HEK293T (cell line): ENCODE measurements at places on chromosomes 5 and 9.

DNA sequence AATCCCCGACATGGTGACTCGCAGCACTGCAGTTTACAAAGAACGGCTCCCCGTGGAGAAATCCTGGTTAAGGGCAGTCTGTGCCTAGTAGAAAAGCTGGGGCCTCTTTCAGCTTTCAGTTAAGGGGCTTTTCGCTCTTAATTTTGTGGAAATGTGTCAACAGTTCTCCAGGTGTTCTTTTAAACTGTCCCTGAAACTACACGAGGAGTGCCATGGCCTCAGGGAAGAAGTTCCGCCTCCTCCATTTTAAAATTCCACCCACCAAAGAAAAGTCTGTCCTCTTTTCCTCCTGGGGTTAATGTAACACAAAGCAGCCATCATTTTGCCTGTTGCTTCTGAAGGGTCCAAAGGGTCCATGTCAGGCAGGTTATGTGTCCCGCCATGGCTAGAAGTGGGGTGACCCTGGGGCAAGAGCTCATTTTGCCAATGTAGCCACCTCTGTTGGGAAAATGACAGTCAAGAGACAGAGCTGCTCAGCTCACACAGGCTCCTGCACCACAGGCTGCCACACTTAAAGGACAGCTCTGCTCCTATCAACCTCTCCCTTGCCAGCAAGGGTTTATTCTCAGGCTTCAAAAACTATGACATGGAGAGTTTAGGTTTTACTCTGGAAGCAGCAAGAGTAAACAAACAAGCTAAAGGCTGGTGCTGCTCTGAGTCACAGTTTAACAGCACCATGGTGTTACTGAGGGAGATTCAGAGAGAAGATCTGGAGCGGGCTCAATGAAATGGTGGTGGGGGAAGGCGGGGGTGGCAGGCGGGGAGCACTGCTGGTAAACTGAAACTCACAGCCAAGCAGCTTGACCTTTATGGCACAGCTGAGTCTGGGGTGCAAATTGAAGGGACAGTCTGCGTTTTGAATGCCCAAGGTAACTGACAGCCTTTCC, 3.2 kb downstream of the WHRN start:
- DNase-seq = peak; percentile 37

DNA sequence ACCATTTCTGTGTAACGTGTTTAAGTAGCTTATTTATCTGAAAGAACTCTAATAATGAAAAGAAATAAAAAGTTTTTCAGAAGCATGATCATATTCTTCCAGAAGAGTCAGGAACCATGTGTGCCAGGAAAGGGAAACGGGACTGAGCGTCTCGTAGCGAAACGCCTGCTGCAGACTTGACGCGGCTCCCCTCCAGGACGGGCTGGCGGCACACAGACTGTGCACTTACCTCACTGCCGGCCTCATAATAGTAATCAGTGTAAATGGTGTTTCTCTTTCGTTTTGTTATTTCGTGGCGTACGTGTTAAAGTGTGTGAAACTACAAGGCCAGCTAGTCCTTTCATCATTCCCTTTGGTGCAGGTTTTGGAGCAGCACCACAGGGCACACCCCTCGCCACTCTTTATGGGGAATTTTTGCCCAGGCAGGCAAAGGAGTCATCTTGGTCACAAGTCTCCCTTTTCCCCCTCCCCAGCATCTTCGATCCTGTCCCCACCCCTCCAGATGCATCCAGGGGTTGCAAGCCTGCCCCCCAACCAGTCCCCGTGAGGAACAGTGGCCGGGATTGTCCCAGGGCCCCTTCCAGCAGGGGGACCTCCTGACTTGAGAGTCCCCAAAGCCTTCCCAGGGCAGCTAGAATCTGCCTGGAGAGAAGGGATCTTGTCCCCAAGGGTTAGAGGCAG, 233.1 kb downstream of the FANCC start:
- DNase-seq = no peak

DNA sequence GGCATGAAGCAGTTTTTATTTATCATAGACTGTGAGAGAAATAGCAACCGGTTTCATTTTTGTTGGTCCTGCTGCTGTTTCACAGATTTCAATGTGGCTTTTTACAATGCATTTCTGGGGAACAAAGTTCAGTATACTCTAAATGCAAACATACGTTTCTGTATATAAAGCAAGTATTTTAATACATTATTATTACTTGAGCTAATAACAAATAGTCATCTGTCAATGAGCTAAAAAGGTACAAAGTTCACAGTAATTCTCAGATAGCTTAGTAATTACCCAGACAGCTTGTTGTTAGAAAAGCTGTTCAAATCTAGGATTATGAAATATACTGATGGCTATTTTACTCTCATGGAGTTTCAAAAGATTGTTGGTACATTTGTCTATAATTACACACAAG, 50.8 kb downstream of the PBX3 start:
- DNase-seq = no peak

- no peak for DNase-seq
Observed at GRCh38 chr9:80062567-80062966, 490.8 kb downstream of the TLE4 start.

DNA sequence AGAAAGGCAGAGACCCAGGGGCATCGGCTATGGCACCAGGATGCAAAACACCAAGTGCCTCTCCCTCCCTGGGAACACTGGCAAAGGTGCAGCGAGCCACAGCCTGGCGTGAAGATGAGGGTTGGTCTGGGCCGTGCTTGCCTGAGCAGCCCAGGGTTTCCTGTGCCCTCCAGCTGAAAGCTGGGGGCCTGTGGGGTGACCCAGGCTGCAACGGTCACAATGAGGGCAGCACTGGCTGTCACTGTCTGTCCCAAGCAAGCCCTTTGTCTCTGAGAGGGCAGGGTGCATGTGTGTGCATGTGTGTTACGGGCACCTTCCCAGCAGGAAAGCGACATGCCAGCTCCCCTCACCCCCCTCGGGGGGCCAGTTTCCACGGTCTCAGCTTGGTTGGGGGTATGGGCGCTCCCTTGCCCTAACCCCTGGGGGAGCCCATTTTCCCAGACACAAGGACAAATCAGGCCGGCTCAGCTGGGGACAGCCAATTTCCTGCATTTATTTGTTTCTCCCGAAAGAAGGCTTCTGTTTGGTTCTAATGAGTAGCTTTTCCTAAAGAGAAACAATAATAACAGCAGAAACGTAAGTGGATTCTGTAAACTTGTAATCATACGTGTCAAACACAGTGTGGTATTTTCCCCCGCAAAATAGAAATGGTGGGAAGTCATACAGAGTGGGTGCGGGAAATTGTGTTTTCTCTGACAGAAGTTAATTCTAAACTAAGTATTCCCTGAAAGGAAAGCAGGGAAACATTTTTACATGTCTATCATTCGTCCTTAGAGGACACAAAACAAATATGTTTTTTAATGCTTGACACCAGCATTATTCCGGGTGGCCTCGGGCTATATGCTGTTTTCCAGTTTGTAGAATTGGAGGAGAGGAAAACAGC, 21.3 kb downstream of the MRPL36 start:
- DNase-seq = no peak

DNA sequence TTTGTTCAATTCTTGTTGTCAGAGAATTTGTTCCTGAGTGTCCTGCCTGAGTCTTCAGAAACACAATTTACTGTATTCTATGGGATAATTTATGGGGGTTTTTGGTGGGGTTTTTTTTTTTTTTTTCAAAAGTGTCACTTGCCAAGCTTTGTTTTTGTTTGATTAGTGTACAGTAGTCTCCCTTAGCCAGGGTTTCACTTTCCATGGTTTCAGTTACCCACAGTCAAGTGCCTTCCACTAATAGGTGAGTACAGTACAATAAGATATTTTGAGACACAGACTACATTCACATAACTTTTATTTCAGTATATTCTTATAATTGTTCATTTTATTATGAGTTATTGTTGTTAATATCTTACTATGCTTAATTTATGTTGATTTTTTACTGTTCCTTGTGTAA, 25.0 kb upstream of the AUH start:
- DNase-seq = no peak

DNA sequence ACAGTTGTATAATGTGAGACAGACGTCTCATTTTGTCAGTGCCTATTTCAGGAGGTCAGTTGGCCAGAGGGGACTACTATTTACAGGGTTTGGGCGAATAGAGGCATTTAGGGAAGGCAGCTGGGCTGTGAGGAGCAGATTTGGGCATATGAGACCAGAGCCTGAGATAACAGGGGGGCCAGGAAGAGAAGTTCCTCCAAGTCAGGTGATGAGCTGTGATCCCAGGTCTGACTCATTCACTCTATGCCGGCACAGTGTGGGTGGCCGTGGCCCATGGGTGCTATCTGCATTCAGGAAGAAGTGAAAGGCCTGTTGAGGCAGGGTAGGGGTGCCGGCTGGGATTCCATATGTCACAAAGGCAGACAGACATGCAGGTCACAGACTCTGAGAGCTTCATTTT, 142.8 kb downstream of the PDZD2 start:
- no peak for DNase-seq

DNA sequence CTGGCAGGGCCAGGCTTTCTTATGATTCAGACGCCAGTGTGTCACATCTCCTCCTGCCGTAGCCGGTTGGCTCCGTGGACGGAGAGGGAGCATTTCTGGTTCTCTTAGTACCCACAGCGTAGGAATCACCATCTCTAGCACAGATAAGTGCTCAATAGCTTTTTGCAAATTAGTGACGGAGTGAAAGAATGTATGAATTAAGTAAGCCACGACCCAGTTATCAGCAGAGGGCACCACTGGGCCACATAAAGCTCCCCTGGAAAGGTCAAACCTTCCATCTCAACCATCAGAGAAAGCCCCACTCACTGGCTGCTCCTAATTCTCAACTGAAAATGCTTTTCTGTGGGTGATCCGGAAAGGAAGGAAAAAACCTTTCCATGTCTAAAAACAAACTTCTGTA, 317.0 kb upstream of the ADCY2 start:
- DNase-seq = no peak

- no peak for DNase-seq
Observed at GRCh38 chr5:10592601-10593000, 28.7 kb downstream of the ANKRD33B start.

GRCh38 chr5:41539454-41539853, 29.1 kb upstream of the PLCXD3 start:
- DNase-seq = no peak
